Activated CD4-positive, alpha-beta T cell treated with anti-CD3 and anti-CD28 coated beads for 24 hours (primary cell): ENCODE measurements at places on chromosomes 4 and X.

GRCh38 chr4:152246659-152247058, 289.2 kb downstream of the FBXW7 start:
- no peak for DNase-seq

- no peak for DNase-seq
Observed at GRCh38 chr4:173231916-173232315, 63.3 kb downstream of the GALNT7 start.

GRCh38 chr4:38056011-38056685, 96.0 kb downstream of the PTTG2 start:
- no peak for DNase-seq

- DNase-seq = no peak
Observed at GRCh38 chr4:54092405-54093323, 7.3 kb upstream of the GSX2 start.

GRCh38 chrX:153387345-153387744, 13.8 kb downstream of the PNMA6E start:
- DNase-seq = no peak

- no peak for DNase-seq
Observed at GRCh38 chr4:36872679-36873078, 371.9 kb upstream of the NWD2 start.
